Stimulated activated CD4-positive, alpha-beta T cell treated with anti-CD3 and anti-CD28 coated beads, TNF-alpha, amount 100 ng/mL, for 4 hours (primary cell): ENCODE measurements at places on chromosomes 6 and 20.

GRCh38 chr20:16661756-16662155 is 68.1 kb upstream of the SNRPB2 start:
- DNase-seq, result no peak

DNA sequence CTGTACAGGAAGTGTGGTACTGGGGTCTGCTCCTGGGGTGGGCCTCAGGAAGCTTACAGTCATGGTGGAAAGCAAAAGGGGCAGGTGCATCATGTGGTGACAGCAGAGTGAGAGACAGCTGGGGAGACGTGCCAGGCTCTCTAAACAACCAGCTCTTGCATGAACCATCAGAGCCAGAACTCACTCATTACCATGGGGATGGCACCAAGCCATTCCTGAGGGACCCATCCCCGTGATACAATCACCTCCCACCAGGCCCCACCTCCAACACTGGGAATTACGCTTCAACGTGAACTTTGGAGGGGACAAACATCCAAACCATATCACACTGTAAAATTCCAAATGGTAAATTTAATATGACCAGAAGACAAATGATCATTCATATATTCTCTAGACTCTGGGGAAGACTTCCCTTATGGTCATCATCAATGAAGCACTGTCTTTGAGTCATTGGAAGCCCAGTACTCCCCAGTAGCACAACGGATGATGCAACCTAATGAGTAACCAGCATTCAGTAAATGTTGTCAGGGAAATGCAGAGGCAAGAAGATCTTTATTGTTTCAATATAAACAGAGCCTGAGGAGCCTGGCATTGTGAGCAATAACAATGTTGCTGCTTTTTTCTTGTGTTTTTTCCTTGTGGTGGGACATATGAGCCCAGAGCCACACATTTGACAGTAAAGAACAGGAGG is 48.2 kb upstream of the RALY start:
- DNase-seq, result no peak

DNA sequence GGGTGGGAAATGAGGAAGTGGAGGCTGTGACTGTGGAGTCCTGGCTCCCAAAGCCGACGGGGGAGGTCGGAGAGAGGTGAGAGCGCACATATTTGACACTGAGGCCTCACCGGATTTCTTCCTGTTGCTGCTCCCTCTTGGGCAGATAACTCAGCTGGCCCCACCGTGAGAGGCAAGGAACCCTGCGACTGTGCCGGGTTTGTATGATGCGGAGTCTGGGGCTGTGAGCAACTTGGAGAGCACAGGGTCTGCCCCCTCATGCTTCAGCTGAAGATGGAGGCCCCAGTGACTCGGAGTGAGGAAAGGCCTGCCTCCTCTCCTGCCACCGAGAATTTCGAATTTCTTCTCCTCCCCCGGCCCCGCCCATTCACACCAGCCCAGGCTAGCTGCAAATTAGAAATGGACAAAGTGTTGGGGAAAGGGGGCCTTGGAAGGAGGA is 160.6 kb downstream of the GRM4 start:
- DNase-seq, result no peak

GRCh38 chr6:152348116-152348515 is 289.0 kb downstream of the SYNE1 start:
- no peak for DNase-seq

GRCh38 chr6:21263531-21264287 is 329.8 kb upstream of the SOX4 start:
- DNase-seq, result no peak

- DNase-seq, result no peak
Observed at GRCh38 chr20:29298759-29299613, 1958.5 kb upstream of the DEFB115 start.

- DNase-seq, result no peak
Observed at GRCh38 chr6:160265869-160266476, 7.4 kb upstream of the SLC22A2 start.

- DNase-seq, result no peak
Observed at GRCh38 chr6:16286151-16286522, 47.8 kb downstream of the GMPR start.

GRCh38 chr6:100806296-100806695 is 74.8 kb downstream of the ASCC3 start:
- no peak for DNase-seq

DNA sequence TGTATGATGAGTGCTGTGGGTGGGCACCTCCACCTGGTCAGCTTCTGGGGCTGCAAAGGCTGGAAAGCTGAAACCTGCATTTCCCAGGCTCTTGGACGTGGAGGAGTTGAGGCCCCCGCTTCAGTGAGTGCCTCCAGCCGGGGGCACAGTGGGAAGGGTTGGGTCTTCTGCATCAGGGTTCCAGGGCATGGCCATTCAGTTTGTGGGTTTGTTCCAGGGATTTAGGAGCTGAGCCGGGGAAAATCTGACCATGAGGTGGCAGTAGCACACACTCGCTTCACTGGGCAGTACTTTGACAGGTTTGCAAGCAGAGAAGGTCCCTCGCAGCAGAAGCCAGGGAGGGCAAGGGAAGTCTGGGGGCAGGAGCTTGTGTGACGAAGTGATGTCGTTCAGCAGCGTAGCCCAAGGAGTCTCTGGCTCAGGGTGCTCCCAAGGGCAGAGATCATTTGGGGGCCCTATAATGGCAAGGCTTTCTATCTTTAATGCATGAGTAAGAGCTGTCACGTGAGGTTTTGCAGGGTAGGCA is 69.5 kb upstream of the SULF2 start:
- no peak for DNase-seq

GRCh38 chr6:142845624-142846458 is 99.1 kb downstream of the HIVEP2 start:
- no peak for DNase-seq

DNA sequence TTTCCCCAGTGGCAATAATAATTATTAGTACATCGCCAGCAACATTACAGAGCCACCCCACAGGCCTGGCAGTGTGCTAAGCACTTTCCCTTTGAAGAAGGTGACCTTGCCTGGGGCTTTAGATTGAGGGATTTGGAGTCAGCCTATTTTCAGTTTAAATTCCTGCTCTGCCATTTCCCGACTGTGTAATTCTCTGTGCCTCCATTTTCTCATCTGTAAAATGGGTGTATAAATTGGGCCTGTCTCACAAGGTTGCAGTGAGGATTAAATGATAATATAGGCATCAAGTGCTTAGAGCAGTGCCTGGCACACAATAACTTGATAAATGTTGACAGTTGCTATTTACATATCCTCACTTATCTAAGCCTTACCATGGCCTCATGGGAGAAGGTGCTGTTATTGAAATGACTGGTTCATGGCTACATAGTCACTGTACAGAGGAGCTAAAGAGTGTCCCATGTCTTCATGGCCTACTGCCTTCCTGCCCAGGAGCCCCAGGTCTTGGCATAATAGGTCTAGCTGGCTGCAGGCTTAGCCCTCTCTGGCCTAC is 5.1 kb upstream of the SCRT2 start:
- DNase-seq, result no peak

- no peak for DNase-seq
Observed at GRCh38 chr20:24679448-24680047, 210.1 kb downstream of the SYNDIG1 start.

DNA sequence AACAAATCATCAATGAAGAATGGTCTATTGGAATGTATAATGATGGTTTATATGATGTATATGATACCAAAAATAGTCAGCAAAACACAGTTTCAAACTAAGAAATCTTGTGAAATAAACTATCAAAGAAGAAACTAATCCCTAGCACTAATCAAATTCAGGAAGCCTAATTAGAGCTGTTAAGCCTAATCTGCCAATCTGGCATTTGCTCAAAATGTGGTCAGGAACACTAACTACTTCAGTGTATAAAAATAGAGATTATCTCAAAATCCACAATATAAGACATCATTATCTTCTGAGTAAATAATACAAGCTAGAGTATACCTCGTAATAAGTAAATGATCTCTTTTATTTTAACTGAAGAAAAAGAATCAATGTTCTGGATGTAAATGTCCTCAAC is 12.8 kb upstream of the AKAP7 start:
- DNase-seq, result no peak

DNA sequence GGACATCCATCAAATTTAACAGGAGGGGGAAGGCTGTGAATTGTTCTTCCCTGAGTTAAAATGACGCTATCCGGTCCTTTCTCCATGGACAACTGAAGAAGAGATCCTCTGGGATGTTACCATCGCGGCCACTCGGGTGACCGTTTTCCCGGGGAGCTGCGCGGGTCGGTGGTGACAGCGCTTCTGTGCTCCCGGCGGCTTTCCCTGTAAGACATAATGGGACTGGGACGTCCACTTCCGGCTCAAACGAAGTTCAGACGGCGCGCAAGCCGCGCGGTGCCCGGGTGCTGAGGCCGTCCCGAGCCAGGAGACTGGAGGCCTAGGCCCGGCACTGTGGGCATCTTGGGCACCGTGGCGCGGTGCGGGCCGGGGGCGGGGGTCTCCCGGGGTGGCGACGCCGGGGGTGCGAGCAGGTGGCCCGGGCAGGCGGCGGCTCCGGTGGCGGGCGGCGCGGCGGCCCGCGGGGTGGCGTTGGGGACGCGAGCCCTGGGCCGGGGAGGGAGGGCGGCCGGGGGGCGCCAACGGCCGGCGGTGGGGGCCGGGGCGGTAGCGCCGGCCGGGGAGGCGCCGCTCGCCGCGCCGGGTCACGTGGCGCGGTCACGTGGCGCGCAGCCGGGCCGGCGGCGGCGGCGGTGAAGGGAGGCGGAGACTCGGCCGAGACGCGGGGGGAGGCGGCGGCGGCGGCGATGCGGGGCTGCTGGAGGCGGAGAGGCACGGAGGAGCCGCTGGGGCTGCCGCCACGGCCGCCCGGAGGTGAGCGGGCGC is 63.6 kb downstream of the GTF2H5 start:
- DNase-seq, result peak; percentile 56

- DNase-seq, result no peak
Observed at GRCh38 chr20:33387177-33387576, 14.1 kb downstream of the CDK5RAP1 start.

DNA sequence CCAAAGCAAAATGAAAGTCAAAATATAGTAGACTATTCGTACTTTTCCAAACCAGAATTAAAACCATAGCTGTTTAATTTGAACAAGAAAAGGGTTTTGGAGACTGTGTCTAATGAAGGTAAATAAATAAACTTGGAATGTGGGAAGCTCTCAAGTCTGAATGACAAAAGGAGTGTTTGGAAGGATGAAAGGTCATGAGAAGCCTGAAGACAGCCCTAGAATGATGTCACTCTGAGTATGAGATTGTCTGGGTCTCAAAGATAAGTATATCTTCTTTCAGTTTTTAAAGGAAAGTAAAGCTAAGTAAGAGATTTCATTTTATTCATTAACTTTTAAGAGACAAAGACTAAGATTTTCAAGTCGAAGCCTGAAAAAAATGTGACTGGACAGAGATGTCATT is 72.9 kb downstream of the RFX6 start:
- DNase-seq, result no peak

DNA sequence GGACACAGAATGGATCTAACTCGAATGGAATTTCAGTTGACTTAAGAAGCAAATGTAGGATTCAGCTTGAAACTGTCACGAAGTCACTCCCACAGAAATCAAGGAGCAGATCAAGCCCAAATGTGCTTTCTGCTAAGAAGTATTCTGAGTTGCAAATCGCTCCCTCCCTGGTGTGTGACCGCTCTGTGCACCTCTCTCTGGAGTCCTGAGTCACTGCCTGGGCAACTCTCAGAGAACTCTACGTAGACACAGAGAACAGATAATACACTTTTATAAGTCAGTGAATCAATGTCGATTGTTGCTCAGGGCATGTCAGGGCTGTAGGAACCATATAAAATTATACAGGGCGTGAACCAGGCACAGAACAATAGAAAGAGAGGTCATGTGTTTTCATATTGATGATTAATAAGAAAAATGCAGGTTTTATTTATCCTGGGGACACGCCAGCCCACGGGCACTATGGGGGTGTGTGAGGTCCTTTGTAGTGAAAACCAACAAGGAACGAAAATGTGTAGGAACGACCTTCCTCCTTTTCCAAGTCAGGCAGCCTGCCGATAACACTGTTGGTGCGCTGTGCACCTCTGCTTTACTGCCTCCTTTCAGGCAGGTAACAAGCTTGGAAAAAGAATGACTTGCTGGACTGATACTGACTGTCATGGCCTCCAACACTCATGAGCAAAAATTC is 248.1 kb upstream of the FOXQ1 start:
- DNase-seq, result no peak

DNA sequence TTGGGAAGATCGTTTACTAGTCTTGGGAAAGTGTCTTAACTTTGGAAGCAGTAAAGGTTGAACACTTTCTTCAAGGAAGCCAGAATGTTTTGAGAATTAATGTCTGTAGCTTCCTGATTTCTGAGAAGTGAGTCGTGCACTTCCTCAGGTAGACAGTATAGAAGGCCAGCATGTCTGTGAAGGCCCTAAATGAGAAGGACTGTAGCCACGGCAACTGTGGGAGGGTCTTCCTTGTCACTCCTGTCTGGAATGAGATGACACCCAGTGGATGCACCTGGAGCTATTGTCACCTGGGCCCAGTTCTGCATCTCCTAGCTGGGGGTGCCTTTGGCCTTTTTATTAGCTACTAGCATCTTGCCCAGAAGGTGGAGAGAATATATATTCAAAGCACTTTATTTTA is 8.8 kb downstream of the STX16 start:
- no peak for DNase-seq

DNA sequence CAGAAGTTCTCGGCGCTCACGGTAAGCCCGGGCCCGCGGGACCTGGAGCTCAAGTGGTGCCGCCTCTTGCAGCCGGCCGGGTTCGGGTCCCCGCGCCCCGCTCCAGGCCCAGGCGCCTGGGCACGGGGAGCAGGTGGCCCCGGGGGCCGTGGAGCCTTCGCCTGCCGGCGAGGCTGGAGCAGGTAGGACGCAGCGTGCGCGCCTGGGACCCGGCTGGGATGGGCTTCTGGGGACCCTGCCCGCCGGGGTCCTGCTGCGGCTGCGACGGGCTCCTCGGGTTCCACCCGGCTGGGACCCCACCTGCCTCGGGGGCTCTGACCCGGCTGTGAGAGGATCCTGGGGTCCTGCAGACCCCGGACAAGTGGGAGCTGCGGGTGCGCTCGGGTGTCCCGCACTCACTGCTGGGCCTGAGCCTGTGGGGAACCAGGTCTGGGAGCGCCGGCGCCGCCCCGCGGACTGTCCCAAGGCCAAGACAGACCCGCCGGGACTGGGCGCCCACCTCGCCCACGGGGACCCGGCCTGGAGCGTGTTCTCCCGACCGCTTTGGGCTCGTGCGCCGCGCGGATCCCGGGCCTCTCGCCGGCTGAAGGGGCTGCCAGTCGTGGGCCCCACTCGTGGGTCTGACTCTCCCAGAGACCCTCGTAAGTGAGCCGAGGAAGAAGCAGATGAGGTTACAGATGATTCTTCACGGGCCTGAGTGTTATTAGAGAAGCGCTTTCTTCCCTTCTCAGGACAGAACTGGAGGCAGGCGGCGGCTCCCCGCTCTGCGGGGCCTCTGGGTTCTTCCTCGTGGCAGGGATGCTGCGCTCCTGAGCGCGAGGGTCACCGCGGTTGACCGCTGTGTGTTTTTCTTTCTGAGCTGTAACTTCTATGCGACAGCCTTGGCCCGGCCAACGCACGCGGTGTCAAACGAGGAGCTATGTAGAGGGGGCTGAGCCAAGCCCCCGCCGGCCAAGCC is 729 bp downstream of the SMOC2 start:
- DNase-seq, result no peak

DNA sequence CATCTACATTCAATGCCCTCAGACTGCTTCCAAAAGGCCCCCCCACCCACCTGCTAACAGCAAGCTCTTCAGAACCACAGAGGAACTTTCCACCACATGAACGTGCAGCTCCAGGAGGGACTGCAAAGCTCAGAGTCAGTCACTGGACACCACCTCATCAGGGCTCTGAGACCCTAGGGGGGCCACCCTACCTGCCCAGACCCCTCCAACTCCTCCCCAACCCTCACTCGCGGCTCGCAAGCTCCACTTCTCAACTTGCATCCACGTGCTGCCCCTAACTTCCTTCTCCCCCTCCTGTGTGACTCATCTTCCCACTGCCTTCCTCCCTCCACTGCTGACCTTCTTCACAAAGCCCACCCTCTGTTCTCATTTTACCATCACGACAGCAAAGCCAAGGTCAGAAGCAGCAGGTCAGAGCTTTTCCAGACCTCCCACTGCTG is 6.5 kb downstream of the MBOAT1 start:
- DNase-seq, result no peak
